ENCODE measurements at places on chromosomes 4 and X.
A peak's percentile ranks its signal among the peaks of the same experiment; 100 is the strongest.

DNA sequence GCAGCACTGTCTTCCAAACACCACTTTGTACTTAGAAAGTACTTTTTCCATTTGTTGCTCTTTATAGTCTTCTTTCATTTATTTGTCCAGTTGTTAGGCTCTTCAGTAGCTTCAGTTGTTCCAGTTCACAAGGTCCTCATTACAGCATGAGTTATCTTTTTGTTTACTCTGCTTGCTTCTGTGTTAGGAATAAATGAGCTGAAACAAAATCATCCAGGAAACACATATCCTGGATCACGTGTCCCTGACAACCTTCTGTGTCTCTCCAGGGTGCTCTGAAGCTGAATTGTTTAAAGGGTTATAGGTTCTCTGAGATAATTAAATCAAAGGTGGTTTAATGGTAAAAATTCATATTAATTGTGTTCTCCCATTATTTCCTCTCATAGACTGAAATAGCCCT, 19.9 kb upstream of the KLHL8 start:
- DNase-seq, result no peak

GRCh38 chr4:85556283-85556682, 81.3 kb downstream of the ARHGAP24 start:
- no peak for DNase-seq

GRCh38 chr4:184695178-184695896, 38.6 kb downstream of the CENPU start:
- no peak for DNase-seq

DNA sequence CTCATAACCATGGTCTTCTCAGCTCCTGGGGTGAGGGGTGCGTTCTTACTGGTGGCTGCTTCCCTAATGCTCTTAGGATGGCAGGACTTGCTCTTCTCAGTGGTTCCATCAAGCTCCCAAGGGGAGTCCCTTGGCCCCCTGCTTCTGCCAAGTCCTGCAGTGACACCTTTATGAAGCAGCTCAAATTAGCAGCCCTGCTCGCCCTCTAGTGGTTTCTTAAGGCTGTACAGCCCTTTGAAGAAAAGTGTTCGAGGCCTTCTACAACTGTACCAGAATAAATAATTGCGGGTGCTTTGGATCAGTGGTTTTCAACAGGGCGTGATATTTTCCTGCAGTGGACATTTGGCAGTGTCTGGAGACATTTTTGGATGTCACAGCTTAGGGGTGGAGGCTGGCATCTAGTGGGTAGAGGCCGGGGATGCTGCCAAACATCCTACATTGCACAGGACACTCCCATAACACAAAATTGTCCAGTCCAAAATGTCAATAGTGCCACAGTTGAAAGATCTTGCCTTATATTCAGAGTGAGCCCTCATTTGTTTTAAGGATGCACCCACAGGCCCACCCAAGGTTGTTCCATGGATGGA, 204.7 kb upstream of the S100G start:
- DNase-seq, result peak; percentile 39

DNA sequence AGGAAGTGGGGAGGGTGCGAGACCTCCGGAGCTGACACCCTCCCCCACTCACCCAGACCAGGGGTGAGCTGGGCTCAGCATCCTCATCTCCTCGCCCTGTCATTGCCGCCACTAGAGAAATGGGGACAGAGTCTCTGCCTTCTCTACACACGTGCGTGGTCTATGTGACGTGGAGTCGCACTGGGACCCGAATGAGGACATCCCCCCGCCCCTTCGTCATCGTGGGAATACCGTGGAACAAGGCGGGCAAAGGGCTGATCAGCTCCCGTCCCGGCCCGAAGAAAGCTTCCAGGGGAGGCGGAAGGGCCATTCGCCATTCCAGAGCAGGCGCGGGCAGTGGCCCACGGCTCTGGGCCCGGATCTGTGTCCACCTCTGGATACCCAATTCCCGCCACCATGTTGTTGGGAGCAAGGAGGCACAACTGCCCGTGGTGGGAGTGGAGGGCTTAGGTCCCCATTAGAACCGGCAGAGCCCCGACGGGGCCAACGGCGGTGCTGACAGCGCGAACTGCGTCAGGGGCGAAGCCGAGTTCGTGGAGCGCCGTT, 12.0 kb downstream of the HMX1 start:
- no peak for DNase-seq

DNA sequence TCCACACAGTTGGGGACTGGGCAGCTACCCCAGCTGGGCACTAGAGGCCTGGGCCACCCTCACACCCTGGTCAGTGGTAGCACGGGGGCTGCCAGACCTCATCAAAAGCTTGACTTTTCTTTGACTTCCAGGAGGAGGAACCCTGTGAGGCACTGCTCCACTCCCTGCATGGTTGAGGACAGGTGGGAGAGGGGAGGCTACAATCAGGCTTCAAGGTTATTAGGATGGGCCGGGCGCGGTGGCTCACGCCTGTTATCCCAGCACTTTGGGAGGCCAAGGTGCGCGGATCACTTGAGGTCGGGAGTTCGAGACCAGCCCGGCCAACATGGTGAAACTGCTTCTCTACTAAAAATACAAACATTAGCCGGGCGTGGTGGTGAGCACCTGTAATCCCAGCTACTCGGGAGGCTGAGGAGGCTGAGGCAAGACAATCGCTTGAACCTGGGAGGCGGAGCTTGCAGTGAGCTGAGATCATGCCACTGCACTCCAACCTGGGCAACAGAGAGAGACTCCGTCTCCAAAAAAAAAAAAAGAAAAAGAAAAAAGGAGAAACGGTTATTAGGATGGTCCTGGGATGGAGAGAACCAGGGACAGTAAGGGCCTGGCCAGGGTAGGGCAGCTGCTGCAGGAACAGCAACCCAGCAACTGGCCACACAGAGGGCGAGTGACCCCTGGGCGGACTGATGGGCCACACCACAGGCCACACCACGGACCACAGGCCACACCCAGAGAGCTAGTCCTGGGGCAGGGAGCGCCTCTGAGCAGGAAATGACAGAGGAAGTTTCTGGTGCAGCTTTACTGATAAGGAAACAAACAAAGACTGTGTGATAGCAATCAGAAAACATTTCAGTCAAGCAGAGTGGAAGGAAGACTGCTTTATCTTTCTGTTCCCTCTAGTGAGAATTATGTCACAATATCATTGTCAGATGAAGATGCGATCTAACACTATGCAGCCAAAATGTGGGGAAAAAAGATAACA, 20.5 kb upstream of the OPN1LW start:
- DNase-seq, result no peak

GRCh38 chrX:119654112-119654531, 38.8 kb downstream of the SEPTIN6 start:
- peak; percentile 87 for DNase-seq

DNA sequence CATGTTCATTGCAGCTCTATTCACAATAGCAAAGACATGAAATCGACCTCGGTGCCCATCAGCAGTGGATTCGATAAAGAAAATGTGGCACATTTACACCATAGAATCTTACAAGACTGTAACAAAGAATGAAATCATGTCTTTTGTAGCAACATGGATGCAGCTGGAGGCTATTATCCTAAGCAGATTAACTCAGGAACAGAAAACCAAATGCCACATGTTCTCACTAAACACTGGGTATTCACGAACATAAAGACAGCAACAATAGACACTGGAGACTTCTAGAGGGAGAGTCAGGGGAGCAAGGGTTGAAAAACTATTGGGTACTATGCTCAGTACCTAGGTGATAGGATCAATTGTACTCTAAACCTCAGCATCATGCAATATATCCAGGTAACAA, 180.5 kb downstream of the PPP1R2C start:
- no peak for DNase-seq

DNA sequence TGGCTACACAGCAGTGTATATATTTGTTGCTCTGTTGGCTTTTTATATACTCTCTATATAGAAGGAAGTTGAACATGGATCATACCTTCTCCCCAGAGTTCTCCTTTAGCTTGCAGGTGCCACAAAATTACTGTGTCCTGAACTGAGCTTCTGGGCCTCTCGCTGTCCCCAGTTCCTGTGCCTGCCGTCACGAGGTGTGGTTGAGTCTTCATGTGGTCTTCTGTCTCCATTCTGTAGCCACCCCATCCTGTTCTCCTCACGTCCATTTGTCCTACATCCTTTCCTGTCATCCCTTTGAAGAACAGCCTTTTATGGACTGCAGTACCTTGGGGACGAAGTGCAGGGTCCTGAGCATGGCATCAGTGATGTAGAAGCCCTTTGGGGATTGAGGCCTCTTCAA, 14.5 kb downstream of the TMEM131L start:
- DNase-seq, result no peak

DNA sequence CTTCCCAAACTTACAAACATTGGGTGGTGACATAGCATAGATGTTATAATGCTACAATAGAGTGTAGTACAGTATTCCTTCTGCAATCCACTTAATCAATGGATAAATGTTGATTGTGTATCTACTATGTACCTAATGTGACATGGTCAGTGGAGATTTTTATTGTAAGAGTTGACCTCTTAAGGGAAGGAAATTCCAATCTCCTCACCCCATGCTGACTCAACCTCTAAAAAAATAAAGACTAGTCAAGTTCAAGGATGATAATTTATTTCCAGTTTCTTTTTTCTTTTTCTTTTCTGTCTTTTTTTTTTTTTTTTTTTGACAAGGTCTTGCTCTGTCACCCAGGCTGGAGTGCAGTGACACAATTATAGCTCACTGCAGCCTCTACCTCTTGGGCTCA, 206.5 kb upstream of the STS start:
- peak; percentile 1 for DNase-seq

GRCh38 chr4:75232546-75232945, 281.7 kb downstream of the RCHY1 start:
- no peak for DNase-seq

GRCh38 chr4:113575401-113575800, 186.1 kb downstream of the CAMK2D start:
- DNase-seq, result peak; percentile 65

DNA sequence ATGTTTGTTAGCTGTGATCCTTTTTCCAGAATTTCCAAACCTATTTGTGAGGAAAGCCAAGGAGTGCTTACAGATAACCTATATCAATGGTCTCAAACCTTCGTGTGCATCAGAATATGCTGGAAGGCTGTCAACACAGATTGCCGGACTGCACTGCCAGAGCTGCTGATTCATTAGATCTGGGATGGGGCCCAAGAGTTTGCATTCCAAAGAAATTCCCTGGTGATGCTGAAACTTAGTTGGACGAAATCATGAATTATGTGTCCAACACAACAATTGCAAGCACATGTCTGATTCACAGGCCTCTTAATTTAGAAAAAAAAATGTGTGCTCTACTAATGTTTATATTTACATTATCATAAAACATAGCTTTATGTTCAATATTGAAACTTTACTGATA, 544.0 kb upstream of the AMOT start:
- DNase-seq, result peak; percentile 91

GRCh38 chr4:17930256-17930655, 91.3 kb downstream of the LCORL start:
- no peak for DNase-seq

DNA sequence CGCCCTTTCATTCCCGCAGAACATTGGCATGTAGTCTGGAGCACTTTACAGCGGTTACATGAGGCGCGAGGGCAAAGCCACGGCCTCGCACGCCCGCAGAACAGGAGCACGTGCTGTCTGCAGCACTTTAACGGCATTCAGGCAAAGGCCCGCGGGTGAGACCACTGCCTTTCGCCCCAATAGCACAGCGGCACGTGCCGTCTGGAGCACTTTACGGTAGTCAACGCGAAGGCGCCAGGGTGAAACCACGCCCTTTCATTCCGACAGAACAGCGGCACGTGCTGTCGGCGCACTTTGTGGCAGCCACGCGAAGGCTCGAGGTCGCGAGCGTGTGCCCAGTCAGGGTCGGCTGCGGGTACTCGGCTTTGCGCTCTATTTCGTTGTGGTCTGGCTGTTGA, at the start of gene MPC1L:
MPC1L (plus strand) TSS at position 290 of the 398 bp plus-strand sequence. CDS start 138 bp downstream, outside the sequence.
- DNase-seq, result no peak

DNA sequence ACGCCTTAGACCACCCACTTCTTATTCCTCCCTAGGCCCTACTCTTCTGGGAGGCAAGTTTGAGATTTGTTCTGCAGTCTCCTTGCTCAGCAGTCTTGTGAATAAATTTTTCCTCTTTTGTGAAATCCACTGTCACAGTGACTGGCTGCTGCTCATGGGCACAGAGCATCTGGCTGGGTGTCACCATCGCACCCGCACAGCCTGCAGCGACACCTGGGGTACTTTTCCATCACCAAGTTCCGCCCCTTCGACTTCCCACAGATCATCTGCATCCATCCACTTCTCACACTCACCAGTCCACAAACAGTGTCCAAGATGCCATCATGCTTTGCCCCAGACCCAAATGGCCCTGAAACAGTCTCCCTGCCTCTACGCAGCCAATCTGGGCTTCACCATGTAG, 36.4 kb upstream of the AFAP1 start:
- no peak for DNase-seq

DNA sequence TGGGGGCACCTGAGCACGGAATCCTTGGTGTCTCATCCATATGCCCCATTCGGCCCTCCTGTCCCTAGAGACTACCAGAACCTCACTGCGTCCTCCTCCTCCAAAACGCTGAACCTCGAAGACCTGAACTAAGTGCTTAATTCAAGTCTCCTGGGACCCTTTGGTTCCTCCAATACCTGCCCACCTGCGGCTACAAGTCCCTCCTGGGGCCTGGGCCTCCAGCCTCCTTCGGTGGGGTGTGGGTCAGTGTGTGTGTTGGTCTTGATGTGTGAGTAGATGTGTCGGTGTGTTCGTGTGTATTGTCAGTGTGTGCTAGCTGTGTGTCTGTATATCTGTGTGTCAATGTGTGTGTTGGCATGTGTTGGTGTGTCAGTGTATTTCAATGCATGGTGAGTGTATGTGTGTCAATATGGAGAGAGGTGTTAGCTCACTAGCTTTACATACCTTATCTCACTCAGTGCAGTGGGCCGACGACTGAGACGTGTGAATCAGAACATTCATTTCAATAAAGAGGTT, 2.6 kb upstream of the SEPTIN6 start:
- no peak for DNase-seq

GRCh38 chrX:47632666-47633065, 2.9 kb upstream of the CFP start:
- DNase-seq, result no peak

- DNase-seq, result peak; percentile 14
Measured at GRCh38 chr4:159451006-159451405, 348.1 kb downstream of the RAPGEF2 start.

- DNase-seq, result no peak
Measured at GRCh38 chrX:40145001-40145922, 47.5 kb upstream of the BCOR start.

GRCh38 chr4:160251522-160252170, 1148.8 kb downstream of the RAPGEF2 start:
- DNase-seq, result no peak

DNA sequence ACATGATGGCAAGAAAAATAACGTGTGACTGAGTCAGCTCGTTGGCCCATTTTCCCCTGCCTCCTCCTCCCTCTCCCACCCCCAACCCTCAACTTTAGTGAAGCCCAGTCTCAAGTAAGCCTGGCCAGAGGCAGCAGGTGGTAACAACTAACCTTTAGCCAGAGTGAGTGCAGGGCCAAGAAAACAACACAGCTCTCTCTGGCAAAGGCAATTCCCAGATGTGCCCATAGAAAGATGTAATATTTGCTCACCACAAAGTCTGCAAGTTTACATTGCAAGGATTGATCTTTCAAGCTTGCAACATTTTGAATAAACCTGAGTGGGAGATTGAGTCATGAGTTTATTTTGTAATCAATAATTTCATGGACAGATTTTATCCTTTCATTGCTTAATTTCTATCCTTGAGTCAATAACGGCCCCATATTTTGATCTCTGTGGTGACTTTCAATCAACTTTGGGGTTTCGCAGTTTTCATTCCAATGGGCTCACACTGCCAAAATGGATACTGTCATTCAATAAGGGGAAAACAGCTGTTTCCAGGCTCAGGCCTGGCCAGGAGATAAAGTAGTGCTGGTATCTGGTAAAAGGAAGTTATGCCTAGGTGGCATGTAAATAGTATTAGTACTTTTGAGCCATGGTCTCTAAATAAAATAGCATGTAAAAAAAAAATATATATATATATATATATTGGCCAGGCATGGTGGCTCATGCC, 130.7 kb upstream of the TMEM164 start:
- peak; percentile 95 for DNase-seq
